ENCODE measurements at places on chromosomes 16 and 17.

- no peaks in the 10 kb centered on the region for H3K27me3 ChIP-seq
- H3K4me3 ChIP-seq, result no peak overlapping the region
- peaks cover 15% of the 10 kb centered on the region for H3K4me1 ChIP-seq
- DNase-seq, result no peak
- H3K27ac ChIP-seq, result peak overlapping the region; percentile 33
These were observed 42.5 kb downstream of the GOSR1 start for GRCh38 chr17:30519707-30520106.

GRCh38 chr17:59668816-59669215, 38.4 kb downstream of the PTRH2 start:
- no peaks in the 10 kb centered on the region for H3K27me3 ChIP-seq
- H3K4me1 ChIP-seq, result peaks cover 13% of the 10 kb centered on the region
- H3K27ac ChIP-seq, result no peak overlapping the region
- H3K4me3 ChIP-seq, result no peak overlapping the region
- no peak for DNase-seq
- peaks cover 64% of the 10 kb centered on the region for H3K36me3 ChIP-seq

DNA sequence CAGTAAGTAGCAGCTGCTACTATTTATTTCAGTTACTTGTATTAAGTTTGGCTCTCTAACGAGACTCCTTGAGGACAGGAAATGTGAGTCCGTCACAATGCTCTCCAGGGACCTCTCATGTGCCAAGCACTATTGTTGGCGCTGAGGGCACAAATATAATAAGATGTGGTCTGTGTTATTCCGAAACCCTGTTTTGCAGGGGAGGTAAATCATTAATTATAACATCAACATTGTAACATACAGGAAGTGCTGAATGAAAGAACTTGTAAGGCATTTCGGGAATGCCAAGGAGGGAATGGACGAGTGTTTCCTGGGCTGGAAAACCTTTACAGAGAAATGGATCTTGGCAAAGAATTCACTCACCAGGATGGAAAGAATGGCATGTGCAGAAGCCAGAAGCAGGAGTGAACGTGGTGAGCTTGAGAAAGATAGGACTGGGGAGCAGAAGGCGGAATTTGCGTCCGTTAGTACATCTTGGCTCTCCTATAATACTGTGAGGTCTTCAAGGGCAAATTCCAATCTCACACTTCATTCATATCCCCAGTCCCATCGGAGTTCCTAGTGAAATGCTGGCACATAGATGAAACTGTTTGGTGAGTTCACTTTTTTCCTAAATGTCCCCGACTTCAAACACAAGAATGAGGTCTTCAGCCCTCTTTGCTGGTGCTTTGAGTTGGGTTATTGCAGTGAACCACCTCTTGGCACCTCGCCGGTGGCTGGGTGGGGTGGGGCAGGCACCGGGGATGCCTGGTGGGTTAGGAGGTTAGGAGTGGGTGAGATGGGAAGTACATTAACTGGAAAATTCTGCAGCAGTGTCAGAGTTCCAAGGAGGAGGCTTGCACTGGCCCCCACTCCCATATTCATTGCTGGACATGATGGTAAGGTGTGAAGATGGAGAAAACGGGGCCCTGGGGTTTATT, 11.5 kb downstream of the TAC4 start:
- no peak for DNase-seq
- H3K36me3 ChIP-seq, result peaks cover 19% of the 10 kb centered on the region

DNA sequence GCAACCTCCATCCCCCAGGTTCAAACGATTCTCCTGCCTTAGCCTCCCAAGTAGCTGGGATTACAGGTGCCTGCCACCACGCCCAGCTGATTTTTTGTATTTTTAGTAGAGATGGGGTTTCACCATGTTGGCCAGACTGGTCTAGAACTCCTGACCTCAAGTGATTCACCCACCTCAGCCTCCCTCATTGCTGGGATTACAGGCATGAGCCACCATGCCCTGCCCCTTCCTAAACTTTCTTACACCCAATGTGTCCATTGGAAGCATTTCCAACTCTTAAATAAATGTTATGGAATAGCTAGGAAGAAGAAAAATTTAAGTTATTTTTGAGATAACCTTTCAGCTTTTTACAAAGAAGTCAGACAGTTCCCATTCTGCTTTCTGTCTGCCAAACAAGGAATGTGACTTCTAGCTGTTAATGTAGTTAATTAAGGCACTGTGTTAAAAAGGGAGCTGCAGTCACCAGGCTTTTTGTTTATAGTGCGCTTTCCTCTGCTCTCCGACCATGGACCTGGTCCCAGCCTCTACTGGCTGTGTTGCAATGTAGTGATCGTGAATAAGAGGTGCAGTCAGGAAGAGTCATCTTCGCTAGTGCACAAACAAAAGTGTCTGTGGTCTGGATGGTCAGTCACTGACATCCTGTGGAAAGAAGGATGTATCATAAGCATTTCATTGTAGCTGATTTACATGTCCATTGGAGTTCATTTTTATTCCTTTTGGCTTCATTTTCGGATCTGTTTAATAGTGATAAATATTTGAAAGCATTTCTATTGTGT, 39.7 kb downstream of the USP10 start:
- peak; percentile 80 for DNase-seq
- H3K4me3 ChIP-seq, result no peak overlapping the region
- peaks cover 62% of the 10 kb centered on the region for H3K4me1 ChIP-seq
- H3K36me3 ChIP-seq, result no peaks in the 10 kb centered on the region
- no peak overlapping the region for H3K27ac ChIP-seq

GRCh38 chr16:78390508-78391324, 291.3 kb downstream of the WWOX start:
- no peak overlapping the region for H3K4me3 ChIP-seq
- no peaks in the 10 kb centered on the region for H3K27me3 ChIP-seq
- no peak for DNase-seq
- peaks cover 9% of the 10 kb centered on the region for H3K4me1 ChIP-seq

DNA sequence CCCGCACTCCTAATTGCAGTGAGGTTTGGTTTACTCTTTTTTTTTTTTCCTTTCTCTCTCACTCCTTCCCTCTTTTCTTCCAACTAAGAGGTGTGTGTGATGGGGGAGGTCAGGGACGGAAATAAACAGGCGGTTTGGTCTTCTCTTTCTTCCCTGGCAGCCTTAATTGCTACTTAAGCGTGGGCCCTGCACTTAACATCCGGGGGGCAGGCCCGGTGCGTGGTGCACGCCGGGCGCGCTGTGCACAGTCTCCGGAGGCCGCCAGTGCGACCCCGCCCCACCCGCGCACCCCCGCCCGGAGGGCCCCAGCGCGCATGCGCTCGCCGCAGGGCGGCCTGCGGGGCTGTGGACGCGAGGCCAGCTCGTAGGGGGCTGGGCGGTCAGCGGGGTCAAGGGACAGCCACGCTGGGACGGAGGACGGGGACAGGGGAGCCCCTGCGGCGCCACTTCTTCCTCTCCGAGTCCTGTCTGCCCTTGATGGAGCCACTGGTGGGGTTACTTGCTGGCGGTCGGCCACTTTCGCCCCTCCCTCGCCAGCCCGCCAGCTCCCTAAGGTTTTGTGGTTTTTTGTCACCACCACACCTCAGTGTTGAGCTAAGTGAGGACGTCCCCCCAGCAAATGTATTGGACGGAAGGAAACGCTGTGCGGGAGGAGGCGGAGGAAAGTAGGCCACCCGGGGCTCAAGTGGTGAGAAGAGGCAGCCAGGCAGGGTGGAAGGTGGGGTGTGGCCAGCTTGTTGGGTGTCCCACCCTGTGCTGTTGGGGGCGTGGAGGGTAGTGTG, 120.9 kb downstream of the MRM1 start:
- DNase-seq, result no peak
- no peaks in the 10 kb centered on the region for H3K36me3 ChIP-seq
- peaks cover 14% of the 10 kb centered on the region for H3K4me1 ChIP-seq
- peak overlapping the region; percentile 38 for H3K27ac ChIP-seq
- peak overlapping the region; percentile 43 for H3K4me3 ChIP-seq

DNA sequence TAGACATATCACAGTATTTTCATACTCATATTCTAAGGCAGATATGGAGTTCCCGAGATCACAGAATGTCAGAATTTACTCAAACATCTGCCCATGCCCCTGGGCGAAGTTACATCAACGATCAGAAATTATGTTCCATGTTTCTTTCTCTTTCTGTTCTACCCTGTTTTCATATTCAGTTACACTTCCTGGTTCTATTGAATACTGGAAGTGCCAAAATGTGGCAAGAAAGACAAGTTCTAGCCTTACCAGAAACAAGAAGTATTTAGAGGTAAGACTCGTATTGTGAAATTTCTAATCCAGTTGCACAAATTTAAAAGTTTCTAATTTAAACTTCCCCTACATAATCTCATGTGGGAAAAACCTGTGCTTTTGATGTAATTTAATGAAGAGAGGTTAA, 36.1 kb downstream of the KCNJ2 start:
- H3K36me3 ChIP-seq, result no peaks in the 10 kb centered on the region
- H3K27ac ChIP-seq, result no peak overlapping the region
- no peak overlapping the region for H3K4me3 ChIP-seq
- H3K27me3 ChIP-seq, result no peaks in the 10 kb centered on the region

DNA sequence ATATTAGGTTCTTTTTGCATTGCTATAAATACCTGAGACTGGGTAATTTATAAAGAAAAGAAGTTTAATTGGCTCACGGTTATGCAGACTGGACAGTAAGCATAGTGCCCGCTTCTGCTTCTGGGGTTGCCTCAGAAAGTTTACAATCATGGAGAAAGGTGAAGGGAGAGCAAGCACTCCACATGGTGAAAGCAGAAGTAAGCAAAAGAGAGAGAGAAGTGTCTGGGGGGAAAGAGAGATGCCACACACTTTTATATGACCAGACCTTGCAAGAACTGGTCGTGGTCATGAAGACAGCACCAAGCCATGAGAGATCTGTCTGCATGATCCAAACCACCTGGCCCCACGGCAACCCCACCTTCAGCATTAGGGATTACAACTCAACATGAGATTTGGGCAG, 45.4 kb downstream of the KCNJ16 start:
- H3K27me3 ChIP-seq, result no peaks in the 10 kb centered on the region
- no peak overlapping the region for H3K27ac ChIP-seq
- DNase-seq, result no peak
- H3K4me3 ChIP-seq, result no peak overlapping the region
- H3K36me3 ChIP-seq, result no peaks in the 10 kb centered on the region

DNA sequence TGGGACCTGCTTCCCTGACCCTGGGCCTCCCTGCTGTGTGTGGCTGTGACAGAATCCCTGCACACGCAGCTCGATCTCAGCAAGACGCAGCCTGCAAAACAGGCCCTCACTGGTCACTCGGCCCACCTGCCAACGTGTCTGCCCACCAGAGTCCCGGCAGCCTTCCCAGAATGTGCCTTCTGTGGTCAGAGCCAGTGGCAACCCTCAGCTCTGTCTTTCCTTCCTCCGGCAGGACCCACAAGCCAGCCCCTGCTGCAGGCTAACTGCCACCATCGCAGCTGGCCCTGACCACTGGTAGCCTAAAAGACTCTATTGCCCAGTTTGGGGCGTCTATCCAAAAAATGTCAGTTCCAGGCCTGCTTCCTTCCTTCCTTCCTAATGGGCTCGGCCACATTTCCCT, 83.2 kb downstream of the LITAF start:
- H3K27me3 ChIP-seq, result no peaks in the 10 kb centered on the region
- H3K36me3 ChIP-seq, result no peaks in the 10 kb centered on the region
- no peak overlapping the region for H3K4me3 ChIP-seq
- DNase-seq, result no peak
